ENCODE measurements at places on chromosomes 13 and 19. TPM values are rescaled to one million over a fixed set of nuclear protein-coding genes. Genes with fewer than 3 reads are reported as not detected.

- H3K36me3 ChIP-seq = no peaks in the 10 kb centered on the region
- no peaks in the 10 kb centered on the region for H3K4me1 ChIP-seq
- H3K27me3 ChIP-seq = no peaks in the 10 kb centered on the region
- H3K4me3 ChIP-seq = no peak overlapping the region
- DNase-seq = no peak
- no peak overlapping the region for H3K27ac ChIP-seq
Measured at GRCh38 chr19:18475762-18476331, 37.9 kb upstream of the ISYNA1 start.

- H3K27me3 ChIP-seq = no peaks in the 10 kb centered on the region
- no peak overlapping the region for H3K27ac ChIP-seq
- H3K4me1 ChIP-seq = no peaks in the 10 kb centered on the region
- DNase-seq = no peak
- H3K36me3 ChIP-seq = no peaks in the 10 kb centered on the region
- H3K4me3 ChIP-seq = no peak overlapping the region
Measured at GRCh38 chr13:76764916-76765315, 121.3 kb downstream of the KCTD12 start.

GRCh38 chr13:25733696-25734435 lies 317.9 kb downstream of the SHISA2 start:
- no peak for DNase-seq
- H3K27me3 ChIP-seq = no peaks in the 10 kb centered on the region
- peaks cover 10% of the 10 kb centered on the region for H3K4me1 ChIP-seq
- H3K4me3 ChIP-seq = no peak overlapping the region

- peak; percentile 87 for DNase-seq
- H3K4me3 ChIP-seq = peak within 1 kb of the TSS; percentile 98
- H3K4me1 ChIP-seq = peaks cover 30% of the 10 kb centered on the region
- no peak within 1 kb of the TSS for H3K27ac ChIP-seq
- peaks cover 6% of the 10 kb centered on the region for H3K36me3 ChIP-seq
- peaks cover 31% of the 10 kb centered on the region for H3K27me3 ChIP-seq
Measured at GRCh38 chr13:110306960-110307766, at the start of the genes COL4A1 and COL4A2. TSS of gene COL4A1 (minus strand) at chr13:110307157. CDS start at chr13:110307027, 130 bp downstream. TSS of gene COL4A2 (plus strand) at chr13:110307284. CDS start at chr13:110307904, 620 bp downstream.

DNA sequence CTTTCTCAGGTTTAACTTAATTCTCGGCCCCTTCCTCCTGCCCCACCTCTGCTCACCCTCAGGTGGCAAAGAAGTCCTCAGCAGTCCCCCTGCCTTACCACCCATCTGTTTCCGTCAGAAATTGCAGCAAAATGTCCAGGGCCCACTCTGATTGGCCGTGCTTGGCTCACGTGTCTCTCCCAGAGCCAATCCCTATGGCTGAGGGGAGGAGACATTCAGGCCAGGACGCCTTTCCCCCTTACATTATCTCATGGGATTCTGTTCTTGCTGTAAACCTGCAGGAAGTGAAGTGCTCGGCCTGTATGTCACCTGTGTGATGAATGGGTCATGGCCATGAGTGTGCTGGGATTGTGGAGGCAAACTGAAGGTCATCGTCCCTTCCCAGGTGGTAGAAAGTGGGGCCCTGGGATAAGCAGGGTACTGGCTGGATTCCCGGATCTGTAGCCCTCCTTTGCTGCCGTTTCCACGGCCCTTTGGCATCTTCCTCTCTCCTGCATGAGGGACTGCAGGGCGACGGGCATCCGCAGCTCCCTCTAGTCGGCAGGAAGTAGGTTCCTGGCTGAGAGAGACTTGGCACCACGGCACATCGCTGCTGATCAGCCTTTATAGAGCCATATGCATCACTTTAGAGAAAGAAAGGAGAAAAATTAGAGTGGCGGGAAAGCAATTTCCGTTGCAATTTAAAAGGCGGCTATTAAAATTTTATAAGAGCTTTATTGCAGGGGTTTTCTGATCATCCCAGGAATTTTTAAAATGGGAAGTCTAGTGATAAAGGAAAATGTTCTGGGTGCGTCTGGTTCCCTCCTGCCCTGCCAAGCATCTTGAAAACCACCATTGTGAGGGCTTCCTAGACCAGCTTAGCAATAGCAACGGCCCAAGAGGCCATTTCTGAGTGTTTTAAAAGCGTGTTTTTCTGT lies 118.2 kb downstream of the SIPA1L3 start:
- no peaks in the 10 kb centered on the region for H3K36me3 ChIP-seq
- H3K27me3 ChIP-seq = no peaks in the 10 kb centered on the region
- DNase-seq = peak; percentile 87
- H3K27ac ChIP-seq = peak overlapping the region; percentile 91

- no peak overlapping the region for H3K4me3 ChIP-seq
- no peak for DNase-seq
- no peaks in the 10 kb centered on the region for H3K4me1 ChIP-seq
Measured at GRCh38 chr19:30916238-30916637, 433.0 kb downstream of the TSHZ3 start.

- no peaks in the 10 kb centered on the region for H3K36me3 ChIP-seq
- no peak overlapping the region for H3K27ac ChIP-seq
- no peak overlapping the region for H3K4me3 ChIP-seq
- H3K27me3 ChIP-seq = no peaks in the 10 kb centered on the region
Measured at GRCh38 chr13:73715114-73715910, 418.9 kb downstream of the KLF12 start.

- H3K4me3 ChIP-seq = no peak overlapping the region
- no peaks in the 10 kb centered on the region for H3K4me1 ChIP-seq
- H3K27ac ChIP-seq = no peak overlapping the region
Measured at GRCh38 chr13:103272770-103273169, 206.6 kb upstream of the SLC10A2 start.

- no peak overlapping the region for H3K27ac ChIP-seq
- H3K4me3 ChIP-seq = no peak overlapping the region
- no peaks in the 10 kb centered on the region for H3K27me3 ChIP-seq
Measured at GRCh38 chr19:32865326-32865725, 4.2 kb downstream of the SLC7A9 start.

DNA sequence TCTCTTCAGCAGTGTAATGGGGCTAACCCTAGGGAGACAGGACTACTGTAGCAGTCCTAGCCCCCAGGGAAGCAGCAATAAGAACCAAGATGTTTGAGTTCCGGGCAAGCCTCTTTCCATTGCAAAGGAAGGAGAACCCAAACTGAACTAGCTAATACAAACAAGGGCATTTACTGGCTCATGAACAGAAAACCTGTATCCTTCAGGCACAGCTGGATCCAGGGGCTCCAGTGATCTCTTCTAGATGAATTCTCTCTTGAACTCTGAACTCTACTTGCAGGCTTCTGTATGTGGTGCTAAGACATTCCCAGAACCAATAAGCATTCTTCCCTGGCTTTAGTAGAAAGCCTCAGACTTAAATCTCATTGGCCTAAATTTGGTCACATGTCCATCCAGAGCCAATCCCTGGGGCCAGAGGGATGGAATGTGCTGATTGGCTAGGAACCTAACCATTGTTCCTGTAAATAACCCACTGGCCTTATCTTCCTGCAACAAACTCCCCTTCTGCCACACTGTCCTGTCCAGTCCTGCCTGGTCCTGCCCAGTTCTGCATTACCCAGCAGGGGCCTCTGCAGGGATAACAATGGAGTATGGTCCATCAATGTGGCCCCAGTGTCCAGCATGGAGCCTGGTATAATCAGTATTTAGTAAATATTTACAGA lies 3.9 kb upstream of the PODNL1 start:
- H3K4me1 ChIP-seq = peaks cover 5% of the 10 kb centered on the region
- H3K4me3 ChIP-seq = no peak overlapping the region
- no peak overlapping the region for H3K27ac ChIP-seq
- H3K27me3 ChIP-seq = no peaks in the 10 kb centered on the region
- DNase-seq = no peak
- H3K36me3 ChIP-seq = no peaks in the 10 kb centered on the region

GRCh38 chr13:44312834-44313551 lies 60.6 kb upstream of the SERP2 start:
- DNase-seq = no peak
- no peak overlapping the region for H3K4me3 ChIP-seq
- H3K36me3 ChIP-seq = no peaks in the 10 kb centered on the region
- H3K27me3 ChIP-seq = peaks cover 9% of the 10 kb centered on the region

DNA sequence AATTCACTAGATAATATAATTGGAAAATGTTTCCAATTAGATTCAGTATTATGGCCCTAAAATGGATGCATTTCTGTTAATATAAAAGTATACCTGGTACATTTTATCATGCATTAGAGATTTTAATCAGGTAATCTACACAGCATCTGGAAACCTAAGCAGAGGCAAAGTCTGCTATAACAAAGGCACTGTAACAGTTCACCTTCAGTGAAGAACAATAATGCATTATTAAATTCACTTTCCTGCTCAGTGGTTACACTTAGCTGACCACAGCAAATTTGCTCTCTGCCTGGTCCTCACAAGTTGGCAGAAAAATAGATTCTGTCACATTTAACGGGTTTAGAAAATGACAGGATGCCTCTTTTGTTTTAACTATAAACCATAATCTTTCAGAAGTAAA lies 326.9 kb downstream of the DACH1 start:
- H3K4me1 ChIP-seq = no peaks in the 10 kb centered on the region
- DNase-seq = no peak
- H3K36me3 ChIP-seq = no peaks in the 10 kb centered on the region
- H3K4me3 ChIP-seq = no peak overlapping the region
- H3K27me3 ChIP-seq = no peaks in the 10 kb centered on the region

GRCh38 chr19:23706657-23707056 lies 19.6 kb upstream of the ZNF675 start:
- DNase-seq = no peak
- H3K4me1 ChIP-seq = no peaks in the 10 kb centered on the region
- no peak overlapping the region for H3K4me3 ChIP-seq
- H3K27me3 ChIP-seq = no peaks in the 10 kb centered on the region

- no peaks in the 10 kb centered on the region for H3K36me3 ChIP-seq
- H3K4me3 ChIP-seq = peak overlapping the region; percentile 71
- no peak for DNase-seq
- H3K27ac ChIP-seq = no peak overlapping the region
- H3K27me3 ChIP-seq = peaks cover 10% of the 10 kb centered on the region
- H3K4me1 ChIP-seq = peaks cover 13% of the 10 kb centered on the region
Measured at GRCh38 chr19:341386-342127, 3.0 kb downstream of the MIER2 start.

- H3K36me3 ChIP-seq = no peaks in the 10 kb centered on the region
- H3K4me1 ChIP-seq = no peaks in the 10 kb centered on the region
- no peak overlapping the region for H3K4me3 ChIP-seq
- H3K27ac ChIP-seq = no peak overlapping the region
- no peaks in the 10 kb centered on the region for H3K27me3 ChIP-seq
- no peak for DNase-seq
Measured at GRCh38 chr13:98846986-98847385, 94.5 kb upstream of the SLC15A1 start.

DNA sequence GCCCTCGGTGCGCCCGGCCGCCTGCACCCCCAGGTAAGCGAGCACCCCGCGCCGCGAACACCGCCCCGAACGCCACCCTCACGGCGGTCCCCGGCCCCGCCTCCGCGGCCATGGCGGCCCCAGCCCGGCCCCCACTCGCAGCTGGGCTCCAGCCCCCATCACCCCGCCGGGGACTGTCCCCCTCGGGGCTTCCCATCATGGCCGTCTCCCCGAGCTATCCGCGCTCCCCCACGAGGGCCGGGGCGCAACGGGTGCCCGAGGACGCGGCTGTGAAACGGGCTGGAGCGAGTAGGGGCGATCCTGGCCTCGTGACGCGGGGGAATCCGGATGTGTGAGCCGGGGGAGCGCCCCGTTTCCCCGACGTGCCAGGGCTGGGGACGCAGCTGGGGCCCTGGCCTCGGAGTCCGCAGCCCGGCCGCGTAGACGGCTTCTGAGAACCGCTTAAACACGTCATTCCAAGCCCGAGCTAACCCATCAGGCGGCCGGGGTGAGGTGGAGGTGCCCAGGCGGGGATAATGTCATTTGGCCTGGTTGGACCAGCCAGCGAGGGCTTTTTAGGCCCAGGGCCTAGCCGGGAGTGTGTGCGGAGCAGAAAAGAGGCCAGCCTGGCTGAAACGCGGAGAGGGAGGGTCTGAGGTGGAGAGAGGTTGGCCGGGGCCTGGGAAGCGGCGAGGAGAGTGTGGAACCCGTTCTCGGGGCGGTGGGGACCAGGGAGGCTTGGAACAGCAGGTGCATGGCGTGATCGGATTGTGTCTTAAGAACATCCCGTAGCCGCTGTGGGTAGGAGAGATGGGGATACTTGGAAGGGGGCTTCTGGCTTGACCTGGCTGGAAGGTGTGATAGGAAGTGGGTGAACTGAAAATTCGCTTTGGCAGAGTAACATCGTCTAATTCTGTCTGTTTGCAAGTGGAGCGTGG lies 550 bp downstream of the CERS4 start:
- DNase-seq = peak; percentile 79
- peaks cover 35% of the 10 kb centered on the region for H3K4me1 ChIP-seq
- peak overlapping the region; percentile 99 for H3K4me3 ChIP-seq
- peak overlapping the region; percentile 63 for H3K27ac ChIP-seq

DNA sequence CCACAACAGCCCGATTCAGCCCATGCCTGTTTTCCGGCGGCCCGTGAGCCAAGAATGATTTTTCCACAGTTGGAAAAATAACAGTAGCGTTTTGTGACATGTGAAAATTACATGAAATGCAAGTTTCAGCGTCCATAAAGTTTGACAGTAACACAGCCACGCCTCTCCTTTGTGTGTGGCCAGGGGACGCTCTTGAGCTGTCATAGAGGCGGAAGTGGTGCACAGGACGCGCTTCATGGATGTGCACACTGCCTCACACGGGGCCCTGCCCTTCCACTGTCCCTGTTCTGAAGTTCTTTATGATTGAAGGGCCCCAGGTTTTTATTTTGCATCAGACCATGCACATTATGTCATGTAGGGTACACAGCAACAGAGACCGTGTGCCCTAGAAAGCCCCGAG lies 12.4 kb upstream of the ELAVL1 start:
- H3K4me1 ChIP-seq = no peaks in the 10 kb centered on the region
- no peaks in the 10 kb centered on the region for H3K27me3 ChIP-seq
- H3K27ac ChIP-seq = no peak overlapping the region

DNA sequence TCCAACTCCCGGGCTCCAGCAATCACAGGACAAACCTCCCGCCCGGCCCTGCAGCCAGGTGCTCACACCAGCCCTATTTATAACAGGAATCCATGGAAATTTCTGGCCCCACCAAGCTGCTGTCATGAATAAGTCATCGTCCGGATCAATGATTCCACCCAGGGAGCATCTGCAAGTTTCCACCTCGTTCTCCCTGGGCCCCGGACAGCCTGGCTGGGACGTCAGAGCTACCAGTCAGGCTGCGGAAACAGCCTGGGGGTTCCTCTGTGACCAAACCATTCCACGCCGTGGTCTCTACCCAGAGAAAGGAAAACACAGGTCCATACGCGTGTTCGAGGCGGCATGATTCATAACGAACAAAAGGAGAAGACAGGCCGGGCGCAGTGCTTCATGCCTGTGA lies 20.7 kb upstream of the PTBP1 start:
- H3K36me3 ChIP-seq = no peaks in the 10 kb centered on the region
- no peaks in the 10 kb centered on the region for H3K27me3 ChIP-seq
- no peak overlapping the region for H3K4me3 ChIP-seq
- DNase-seq = no peak
- no peak overlapping the region for H3K27ac ChIP-seq

ZNF836 gene
- total RNA-seq = 18.6 TPM

NOVA2 gene
- 14.9 TPM for total RNA-seq

CAPN12 gene
- 8.0 TPM for total RNA-seq

C19orf73 gene
- 8.1 TPM for total RNA-seq

KLK1 gene
- not detected for total RNA-seq

FGF22 gene
- total RNA-seq = 2.8 TPM

ONECUT3 gene
- not detected for total RNA-seq

KCNRG gene
- total RNA-seq = 3.3 TPM

NLRP11 gene
- not detected for total RNA-seq
